ENCODE measurements at places on chromosomes 7 and 10.
A peak's percentile ranks its signal among the peaks of the same experiment; 100 is the strongest.

DNA sequence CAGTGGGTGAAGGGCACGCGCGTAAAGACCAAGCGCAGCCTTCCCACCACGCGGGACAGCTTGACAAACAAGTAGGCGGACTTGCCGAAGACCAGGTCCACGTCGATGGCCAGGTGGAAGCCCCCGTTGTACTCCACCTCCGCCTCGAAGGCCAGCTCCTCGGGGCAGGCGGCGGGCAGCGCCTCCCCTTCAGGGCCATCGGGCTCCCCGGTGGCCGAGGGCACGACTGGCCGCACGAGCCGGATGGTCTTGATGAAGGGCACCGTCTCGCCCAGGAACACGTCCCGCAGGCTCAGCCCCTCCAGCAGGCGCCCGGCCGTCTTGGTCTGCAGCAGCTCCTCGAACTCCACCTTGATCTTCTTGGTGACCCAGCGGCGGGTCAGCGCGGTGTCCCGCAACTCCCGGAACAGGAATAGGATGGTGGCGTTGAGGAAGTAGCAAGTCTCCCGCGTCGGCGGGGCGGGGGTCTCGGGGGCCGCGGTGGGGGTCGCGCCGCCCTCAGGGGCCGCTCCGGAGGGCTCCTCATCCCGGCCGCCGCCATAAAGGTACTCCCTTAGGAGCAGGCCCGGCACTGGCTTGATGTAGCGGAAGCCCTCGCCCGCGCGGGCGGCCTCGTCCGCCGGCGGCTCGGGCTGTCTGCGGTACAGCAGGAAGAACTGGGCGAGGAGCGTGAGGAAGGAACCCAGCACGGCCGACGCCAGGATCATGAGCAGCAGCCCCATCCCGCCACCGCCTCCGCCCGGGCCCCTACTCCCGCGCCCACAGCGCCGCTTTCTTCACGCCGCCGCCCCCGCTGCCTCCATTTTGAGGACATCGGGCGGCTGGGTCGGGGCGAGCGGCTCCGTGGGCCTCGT lies 507 bp downstream of the PDZD8 start:
- peak; percentile 21 for DNase-seq
- no peaks in the 10 kb centered on the region for H3K4me1 ChIP-seq
- no peaks in the 10 kb centered on the region for H3K36me3 ChIP-seq
- H3K27me3 ChIP-seq: no peaks in the 10 kb centered on the region
- H3K4me3 ChIP-seq: peak overlapping the region; percentile 96

- H3K4me1 ChIP-seq: no peaks in the 10 kb centered on the region
- no peaks in the 10 kb centered on the region for H3K36me3 ChIP-seq
- no peaks in the 10 kb centered on the region for H3K27me3 ChIP-seq
- no peak overlapping the region for H3K4me3 ChIP-seq
- no peak overlapping the region for H3K27ac ChIP-seq
- DNase-seq: no peak
Measured at GRCh38 chr7:121394709-121395140, 1.4 kb downstream of the FAM3C start.

DNA sequence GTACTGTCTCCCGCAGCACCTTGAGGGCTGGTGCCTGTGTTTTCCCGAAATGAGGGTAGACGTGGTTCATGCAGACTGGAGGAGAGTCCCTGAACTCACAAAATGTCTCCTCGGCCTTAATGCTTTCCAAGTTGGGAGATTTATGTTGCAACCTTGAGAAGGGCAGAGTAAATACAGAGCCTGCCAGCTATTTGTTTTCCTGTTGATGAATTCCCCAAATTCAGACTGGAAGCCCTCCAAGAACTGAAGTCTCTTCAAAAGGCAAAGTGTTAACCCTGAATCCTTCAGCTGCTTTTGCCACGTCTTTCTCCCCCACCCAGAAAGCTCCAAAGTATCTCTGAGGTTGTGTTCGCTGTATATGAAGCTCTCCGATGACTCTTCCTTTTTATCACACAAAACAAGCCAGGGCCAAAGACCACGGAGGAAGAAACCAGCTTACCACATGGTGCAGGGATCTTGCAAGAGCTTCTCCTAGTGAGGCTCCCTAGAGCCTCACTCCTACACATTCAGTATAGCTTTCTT lies 254.7 kb upstream of the NFE2L3 start:
- H3K36me3 ChIP-seq: no peaks in the 10 kb centered on the region
- no peaks in the 10 kb centered on the region for H3K27me3 ChIP-seq
- H3K27ac ChIP-seq: no peak overlapping the region
- peaks cover 5% of the 10 kb centered on the region for H3K4me1 ChIP-seq
- DNase-seq: no peak

DNA sequence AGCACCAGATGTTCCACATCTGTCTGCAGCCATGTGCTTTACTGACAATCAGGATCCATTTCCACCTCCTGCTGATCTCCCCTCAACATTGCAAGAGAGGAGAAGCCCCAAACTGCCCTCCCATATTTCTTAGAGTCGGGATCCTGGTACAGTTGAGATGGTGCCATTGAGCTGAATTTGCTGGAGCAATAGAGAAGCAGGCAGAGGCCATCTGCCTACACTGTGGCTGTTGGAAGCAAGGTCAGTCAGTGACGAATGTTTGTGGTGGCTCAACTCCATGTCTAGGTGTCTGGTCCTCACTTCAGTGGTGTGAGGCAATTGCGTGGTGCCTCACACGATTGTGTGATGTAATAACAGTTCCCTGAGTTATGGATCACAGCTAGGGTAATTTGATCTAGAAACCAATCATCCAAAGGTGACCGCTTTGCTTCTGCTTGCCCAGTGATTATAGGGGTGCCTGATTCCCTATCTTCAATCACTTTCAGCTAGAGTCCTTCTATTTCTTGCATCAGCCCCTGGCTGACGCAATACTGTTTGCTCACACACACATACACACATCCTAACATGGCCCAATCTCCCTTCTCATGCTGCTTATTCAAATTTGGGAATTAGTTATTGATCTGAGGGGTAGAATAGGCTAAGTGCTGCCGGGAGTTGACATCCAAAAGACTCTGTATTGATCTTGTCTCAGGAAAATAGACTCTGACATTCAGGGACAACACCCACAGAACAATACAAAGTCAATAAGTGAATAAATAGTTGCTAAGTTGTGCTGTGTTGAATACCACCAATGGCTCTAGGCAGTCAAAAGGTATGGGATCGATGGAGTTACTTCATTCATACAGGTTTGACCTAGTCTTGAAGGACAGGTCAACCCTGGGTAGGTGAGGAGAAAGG lies 46.1 kb upstream of the SLC35B4 start:
- no peak overlapping the region for H3K27ac ChIP-seq
- H3K4me3 ChIP-seq: no peak overlapping the region
- no peaks in the 10 kb centered on the region for H3K36me3 ChIP-seq
- no peak for DNase-seq
- no peaks in the 10 kb centered on the region for H3K27me3 ChIP-seq

- no peak overlapping the region for H3K4me3 ChIP-seq
- no peaks in the 10 kb centered on the region for H3K4me1 ChIP-seq
- no peaks in the 10 kb centered on the region for H3K27me3 ChIP-seq
- no peak for DNase-seq
- no peak overlapping the region for H3K27ac ChIP-seq
- no peaks in the 10 kb centered on the region for H3K36me3 ChIP-seq
Measured at GRCh38 chr7:156843157-156843556, 49.8 kb downstream of the LMBR1 start.

DNA sequence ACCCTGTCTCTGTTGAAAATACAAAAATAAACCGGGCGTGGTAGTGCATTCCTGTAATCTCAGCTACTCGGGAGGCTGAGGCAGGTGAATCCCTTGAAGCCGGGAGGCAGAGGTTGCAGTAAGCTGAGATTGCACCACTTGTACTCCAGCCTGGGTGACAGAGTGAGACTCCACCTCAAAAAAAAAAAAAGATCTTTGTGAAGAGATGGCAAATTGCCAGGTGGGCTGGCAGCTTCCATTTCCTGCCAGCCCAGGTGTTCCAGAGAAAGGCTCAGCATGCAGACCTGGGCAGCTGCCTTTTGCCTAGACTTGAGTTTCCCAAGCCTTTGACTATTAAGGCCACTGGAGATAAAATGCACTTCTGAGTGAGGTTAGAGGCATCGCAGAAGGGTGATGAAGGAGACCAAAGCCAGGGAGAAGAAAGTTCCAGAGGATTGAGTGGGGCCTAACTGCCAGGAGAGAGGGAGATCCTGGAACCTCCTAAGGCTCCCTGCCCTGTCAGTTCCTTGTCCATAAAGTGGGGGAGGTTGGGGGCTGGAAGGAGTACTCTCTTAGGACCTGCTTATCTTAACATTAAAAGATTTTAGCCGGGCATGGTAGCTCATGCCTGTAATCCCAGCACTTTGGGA lies 10.0 kb upstream of the DDIT4 start:
- H3K4me1 ChIP-seq: peaks cover 20% of the 10 kb centered on the region
- DNase-seq: peak; percentile 88
- no peaks in the 10 kb centered on the region for H3K27me3 ChIP-seq
- no peak overlapping the region for H3K4me3 ChIP-seq
- no peaks in the 10 kb centered on the region for H3K36me3 ChIP-seq
- peak overlapping the region; percentile 78 for H3K27ac ChIP-seq

DNA sequence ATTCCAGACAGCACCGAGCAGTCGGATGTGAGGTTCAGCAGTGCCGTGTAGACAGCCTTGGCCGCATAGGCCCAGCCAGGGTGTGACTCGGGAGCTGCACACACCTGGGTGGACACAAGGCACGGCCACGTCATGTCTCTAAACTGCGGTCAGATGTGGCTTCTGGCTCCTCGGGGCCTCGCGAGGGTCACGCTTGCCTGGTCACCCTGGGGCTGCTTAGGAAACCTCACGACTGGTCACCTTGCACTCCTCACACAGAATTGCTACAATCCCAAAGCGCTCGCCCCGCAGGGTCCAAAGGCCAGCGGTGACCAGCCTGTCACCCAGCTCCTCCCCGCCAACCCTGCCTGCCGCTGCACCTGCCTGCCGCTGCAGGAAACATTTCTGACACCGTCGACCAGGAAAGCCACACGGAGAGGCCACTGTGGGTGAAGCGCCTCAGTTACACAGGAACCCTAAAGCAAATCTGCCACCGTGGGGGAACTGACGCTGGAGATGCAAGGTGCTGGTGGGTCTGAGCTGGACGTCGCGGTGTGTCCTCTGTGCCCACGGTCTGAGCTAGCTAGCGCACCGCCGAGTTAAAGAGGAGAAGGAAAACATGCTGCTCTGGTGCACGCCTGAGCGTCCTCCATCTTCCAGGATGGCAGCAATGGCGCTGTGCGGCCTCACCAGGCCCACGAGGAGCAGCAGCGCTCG lies 5.0 kb downstream of the GPER1 start:
- H3K4me3 ChIP-seq: no peak overlapping the region
- no peaks in the 10 kb centered on the region for H3K36me3 ChIP-seq
- H3K27ac ChIP-seq: no peak overlapping the region
- no peaks in the 10 kb centered on the region for H3K27me3 ChIP-seq
- H3K4me1 ChIP-seq: no peaks in the 10 kb centered on the region

DNA sequence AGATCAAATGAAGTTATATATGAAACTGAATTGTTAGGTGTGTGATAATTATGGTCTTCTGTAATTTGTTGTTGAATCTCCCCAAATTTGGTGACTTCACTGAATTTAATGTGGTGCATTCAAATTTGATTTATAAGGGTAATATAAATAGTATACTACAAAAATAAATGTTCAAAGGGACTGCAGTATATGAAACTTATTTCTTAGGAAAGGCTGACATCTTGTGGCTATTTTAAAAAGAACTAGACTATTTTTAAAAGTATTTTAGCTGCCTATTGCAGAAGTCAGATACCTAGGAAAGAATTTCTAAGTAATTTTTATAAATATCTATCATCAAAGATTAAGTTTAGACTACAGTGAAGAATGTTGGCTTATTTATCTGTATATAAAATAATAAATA lies 36.6 kb downstream of the ATRNL1 start:
- no peaks in the 10 kb centered on the region for H3K36me3 ChIP-seq
- H3K4me3 ChIP-seq: no peak overlapping the region
- H3K27me3 ChIP-seq: no peaks in the 10 kb centered on the region
- H3K27ac ChIP-seq: no peak overlapping the region
- DNase-seq: no peak

DNA sequence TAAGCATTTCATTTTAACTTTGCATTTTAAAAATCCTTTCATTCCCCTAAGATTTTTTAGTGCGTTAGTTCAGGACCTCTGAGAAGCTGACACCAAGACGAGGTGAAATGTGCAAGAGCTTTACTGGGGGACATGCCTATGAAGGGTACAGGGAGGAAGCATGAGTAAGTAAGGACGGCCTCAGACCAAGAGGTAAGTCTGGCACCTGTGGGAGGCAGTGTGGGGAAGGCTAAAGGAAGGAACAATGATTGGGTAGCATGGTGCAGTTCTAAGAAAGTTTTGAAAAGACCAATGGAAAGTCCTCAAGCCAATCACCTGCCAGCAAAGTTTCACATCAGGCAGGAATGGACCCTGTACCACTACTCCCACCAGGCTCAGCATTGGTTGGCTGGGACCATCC lies 369.2 kb downstream of the GFRA1 start:
- H3K4me1 ChIP-seq: no peaks in the 10 kb centered on the region
- H3K27ac ChIP-seq: no peak overlapping the region

DNA sequence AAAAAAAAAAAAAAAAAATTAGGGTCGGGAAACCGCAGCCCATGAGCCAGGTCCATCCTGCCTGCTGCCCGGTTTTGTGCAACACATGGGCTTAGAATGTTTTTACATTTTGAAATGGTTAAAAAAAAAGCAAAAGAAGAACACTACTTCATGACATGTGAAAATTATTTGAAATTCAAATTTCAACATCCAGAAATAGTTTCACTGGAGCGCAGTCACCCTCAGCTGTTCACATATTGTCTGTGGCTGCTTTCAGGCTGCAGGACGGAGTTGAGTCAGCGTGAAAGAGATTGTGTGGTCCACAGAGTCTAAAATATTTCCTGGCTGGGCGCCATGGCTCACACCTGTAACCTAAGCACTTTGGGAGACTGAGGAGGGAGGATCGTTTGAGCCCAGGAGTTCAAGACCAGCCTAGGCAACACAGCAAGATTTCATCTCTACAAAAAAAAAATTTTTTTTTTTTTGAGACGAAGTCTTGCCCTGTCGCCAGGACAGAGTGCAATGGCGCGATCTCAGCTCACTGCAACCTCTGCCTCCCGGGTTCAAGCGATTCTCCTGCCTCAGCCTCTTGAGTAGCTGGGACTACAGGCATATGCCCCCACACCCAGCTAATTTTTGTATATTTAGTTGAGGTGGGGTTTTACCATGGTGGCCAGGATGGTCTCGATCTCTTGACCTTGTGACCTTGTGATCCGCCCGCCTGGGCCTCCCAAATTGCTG lies 63.9 kb upstream of the ECHDC3 start:
- H3K27ac ChIP-seq: no peak overlapping the region
- no peak for DNase-seq
- H3K36me3 ChIP-seq: no peaks in the 10 kb centered on the region
- H3K27me3 ChIP-seq: no peaks in the 10 kb centered on the region

DNA sequence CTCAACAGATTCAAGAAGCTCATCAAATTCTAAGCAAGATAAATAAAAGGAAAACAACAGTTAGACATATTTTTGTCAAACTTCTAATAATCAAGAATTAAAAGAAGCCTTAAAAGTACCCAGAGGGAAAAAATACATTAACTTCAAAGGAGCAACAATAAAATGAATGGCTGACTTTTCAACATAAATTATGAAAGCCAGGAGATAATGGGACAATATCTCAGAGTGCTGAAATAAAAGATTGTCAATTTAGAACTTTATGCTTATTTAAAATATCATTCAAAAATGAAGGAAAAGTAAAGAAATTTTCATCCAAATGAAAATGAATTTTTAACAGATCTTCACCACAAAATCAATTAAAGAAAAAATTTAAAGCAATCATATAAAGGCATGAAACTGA lies 108.5 kb upstream of the IL6 start:
- H3K4me1 ChIP-seq: no peaks in the 10 kb centered on the region
- H3K36me3 ChIP-seq: no peaks in the 10 kb centered on the region
- H3K27ac ChIP-seq: no peak overlapping the region
- no peak overlapping the region for H3K4me3 ChIP-seq
- no peak for DNase-seq

Data from breast epithelium (tissue), 4 donors.